ENCODE measurements at places on chromosomes 1 and 21. TPM values are rescaled to one million over a fixed set of nuclear protein-coding genes. Genes with fewer than 3 reads are reported as not detected.

ARHGAP29 gene
- 43.1 TPM for total RNA-seq

- DNase-seq = no peak
These were observed 15.8 kb upstream of the CCDC190 start for GRCh38 chr1:162876751-162877150.

DNA sequence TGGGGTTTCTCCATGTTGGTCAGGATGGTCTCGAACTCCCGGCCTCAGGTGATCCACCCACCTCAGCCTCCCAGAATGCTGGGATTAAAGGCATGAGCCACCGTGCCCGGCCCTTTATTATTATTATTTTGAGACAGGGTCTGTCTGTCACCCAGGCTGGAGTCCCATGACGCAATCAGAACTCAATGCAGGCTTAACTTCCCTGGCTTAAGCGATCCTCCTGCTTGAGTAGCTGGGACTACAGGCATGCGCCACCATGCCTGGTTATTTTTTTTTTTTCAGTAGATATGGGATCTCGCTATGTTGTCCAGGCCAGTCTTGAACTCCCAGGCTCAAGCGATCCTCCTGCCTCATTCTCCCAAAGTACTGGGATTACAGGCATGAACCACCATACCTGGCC is 47.1 kb upstream of the CITED4 start:
- no peak for DNase-seq

DNA sequence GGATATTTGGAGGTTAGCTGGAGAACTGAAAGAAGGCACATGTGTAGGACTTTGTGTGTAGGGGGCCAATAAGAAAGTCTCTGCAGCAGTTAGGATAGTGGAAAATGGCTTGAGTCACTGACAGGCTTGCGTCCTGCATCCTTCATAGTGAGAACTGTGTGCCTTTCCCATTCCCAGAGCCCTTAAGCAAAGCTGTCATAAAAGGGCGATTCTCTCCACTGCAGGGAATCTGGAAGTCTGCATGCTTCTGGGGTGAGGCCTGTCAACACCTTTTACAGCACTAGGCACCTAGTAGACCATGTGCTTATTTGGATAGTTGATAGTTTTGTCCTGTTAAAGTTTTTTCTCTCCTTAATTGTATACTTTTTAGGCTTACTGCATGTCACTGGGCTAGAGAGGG is 39.4 kb upstream of the MACF1 start:
- DNase-seq = no peak

DNA sequence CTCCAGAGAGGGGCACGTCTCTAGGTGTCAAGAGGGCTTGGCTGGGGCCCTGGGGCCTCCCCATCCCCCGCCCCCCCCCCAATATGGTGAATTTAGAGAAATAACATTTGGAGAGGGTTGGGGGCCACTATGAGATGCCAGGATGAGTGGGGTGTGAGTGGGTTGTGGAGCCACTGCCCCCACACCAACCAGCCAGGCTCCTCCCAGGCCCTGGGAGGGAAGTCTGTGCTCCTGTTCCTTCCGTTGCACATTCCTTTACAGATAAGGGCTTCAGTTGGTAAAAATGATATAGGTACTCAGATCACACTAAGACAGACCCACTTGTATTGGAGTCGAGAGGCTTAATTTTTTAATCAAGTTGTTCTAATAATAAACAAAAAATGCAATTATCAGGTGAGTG is 585 bp upstream of the PLEKHA6 start:
- DNase-seq = no peak

DNA sequence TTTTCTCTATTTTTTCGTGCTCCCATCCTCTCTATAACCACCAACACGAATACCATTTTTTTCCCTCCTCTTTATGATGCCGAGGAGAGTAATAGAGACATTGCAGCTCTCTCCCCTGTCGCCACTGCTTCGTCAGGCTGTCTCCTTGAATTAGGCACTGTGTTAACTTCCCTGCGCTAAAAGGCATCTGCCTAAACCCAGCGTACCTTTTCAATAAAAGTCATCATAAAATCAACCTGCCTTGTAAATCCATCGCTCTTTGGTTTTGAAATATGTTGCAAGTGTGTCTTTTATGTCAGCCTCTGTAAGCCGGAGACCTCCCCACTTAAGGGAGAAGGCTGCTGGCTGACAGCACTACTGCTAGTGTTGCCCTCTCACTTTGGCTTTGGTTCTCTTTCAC is 8.7 kb downstream of the RNF220 start:
- DNase-seq = no peak

- DNase-seq = no peak
These were observed 747 bp downstream of the ADAMTS1 start for GRCh38 chr21:26844258-26845065.

DNA sequence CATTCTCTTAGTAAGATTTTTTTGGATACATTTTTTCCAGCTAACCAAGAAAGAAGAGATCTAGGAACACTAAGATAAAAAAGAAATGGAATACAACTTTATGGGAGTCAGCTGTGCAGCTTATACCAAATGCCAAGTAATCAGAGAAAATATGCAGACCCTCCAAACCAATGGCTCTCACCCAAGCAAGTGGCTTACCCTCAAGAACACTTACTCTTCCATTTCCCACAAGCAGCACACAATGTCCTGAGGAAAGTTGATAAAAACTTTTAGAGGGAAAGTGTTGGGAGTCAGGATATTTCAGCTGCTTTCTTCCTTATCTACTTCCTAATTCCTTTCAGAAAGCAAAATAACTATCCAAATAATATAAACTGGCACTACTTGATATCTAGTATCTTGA is 631.8 kb downstream of the RWDD3 start:
- DNase-seq = no peak

DNA sequence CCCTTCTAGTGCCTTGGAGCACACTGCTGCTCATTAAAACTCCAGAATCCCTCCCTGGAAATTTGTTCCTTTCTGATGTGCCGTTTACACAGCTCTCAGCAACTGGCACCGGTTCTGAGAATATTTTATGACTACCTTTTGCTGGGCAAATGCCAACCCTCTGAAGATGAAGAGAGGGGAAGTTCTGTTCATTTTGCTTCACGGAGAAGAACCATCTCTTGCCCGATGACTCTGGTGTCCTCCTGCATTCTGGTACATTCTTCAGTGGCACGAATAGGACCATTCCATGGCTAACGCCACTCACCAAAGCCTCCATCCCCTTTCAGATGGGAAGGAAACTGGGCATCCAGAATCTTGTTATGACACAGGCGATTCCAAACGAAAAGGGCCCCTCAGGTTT is 96.2 kb upstream of the SIM2 start:
- no peak for DNase-seq

Measured in HT1080 (cell line).